ENCODE measurements at places on chromosomes 16 and 17.
A peak's percentile ranks its signal among the peaks of the same experiment; 100 is the strongest.

GRCh38 chr17:2905696-2906501 lies 109.7 kb downstream of the RAP1GAP2 start:
- DNase-seq, result no peak

GRCh38 chr17:39981207-39981741 lies 667 bp downstream of the PSMD3 start:
- no peak for DNase-seq

DNA sequence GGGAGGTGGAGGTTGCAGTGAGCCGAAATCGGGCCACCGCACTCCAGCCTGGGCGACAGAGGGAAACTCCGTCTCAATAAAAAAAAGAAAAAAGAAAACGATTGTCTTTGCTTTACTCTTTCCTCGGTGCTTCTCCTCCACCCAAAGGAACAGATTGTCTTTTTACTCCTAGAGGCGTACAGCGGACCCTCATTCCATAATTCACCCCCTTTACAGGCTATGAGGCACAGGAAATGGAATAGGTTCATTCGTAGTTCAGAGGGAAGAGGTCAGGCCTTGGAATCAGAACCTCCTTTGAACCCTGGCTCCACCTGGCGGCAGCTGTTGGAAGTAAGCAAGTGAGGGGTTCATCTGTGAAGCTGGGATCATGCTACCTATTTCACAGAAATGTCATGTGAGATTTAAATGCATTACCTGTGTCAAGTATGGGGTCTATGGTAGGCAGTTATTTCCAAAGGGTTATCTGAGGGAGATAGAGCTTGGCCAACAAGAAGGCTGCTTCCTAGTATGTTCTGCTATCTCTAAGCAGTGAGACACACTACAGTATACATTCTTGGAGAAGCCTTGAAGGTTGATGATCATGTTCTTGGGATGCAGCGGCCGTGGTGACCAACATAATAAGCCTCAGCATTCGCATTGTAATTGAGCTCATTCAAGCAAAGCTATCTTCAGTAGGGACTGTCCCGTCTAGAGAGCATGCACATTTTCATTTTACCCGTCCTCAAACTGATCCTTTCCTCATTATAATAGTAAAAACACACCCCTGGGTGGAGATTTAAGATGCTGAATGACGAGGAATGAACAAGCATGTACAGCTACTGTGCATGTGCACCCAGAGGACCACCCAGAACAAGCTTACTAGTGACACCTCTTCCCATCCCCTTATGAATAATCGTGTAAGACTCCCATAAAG lies 18.7 kb upstream of the ZNF689 start:
- peak; percentile 83 for DNase-seq

DNA sequence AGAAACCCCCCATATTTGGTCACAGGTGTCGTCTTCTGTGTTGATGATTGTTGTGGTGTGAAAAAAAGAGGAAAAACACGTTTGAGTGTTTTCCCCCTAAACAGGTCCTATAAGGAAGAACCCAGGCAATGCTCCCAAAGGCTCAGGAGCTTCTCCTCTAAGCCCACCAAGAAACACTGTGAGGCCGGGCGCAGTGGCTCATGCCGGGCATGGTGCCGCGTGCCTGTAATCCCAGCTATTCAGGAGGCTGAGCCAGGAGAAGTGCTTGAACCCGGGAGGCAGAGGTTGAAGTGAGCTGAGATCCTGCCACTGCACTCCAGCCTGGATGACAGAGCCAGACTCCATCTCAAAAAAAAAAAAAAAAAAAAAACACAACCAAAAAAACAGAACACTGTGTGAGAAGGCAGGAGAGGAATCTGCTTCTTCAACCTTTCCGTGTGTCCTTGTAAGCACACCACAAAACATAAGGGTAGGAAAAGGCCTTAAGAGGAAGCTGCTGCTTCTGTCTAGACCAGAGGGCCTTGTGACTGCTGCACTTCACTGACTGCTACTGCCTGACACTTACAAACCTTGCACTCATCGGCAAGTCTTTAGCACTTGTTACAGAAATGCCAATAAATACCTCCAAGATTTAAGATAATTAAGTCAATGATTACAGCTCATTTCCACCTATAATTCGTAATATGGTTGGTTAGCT lies 9.3 kb downstream of the JPT1 start:
- no peak for DNase-seq

- no peak for DNase-seq
Observed at GRCh38 chr17:79808763-79809529, 12.1 kb upstream of the CBX8 start.

- DNase-seq, result no peak
Observed at GRCh38 chr17:78329263-78330059, 30.4 kb downstream of the SOCS3 start.

DNA sequence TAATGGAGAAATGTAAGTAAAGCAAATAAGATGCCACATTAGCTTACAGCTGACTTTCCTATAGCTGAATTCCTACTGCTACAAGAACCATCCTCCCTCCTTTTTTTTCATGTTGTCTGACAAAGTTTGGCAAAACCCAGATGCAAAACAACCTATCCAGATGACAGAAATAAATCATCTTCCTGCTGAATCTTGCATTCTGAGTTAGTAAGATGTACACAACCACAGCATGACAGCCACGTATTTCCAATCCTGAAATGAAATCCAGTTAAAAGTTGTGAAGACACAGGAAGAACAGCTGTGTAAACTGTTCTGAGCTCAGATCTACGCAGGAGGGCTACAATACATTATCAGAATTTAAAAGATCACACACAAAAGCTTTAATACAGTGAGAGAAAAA lies 5.1 kb upstream of the DHX33 start:
- DNase-seq, result no peak

DNA sequence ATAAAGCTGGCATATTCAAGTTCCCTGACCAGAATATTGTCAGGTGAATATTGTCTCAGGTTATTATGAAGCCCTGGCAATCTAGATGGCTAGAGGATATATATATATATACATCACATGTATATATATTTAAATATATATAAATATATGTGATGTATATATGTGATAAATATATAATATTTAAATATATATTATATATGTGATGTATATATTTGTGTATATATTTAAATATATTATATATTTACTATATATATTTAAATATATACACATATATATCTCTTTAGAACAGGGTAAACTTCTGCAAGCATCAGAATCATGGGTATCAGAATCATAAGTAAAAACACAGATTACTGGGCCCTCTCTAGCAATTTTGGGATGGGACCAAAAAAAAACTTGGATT lies 112.6 kb downstream of the CDH8 start:
- no peak for DNase-seq

GRCh38 chr16:12576878-12577277 lies 226.8 kb downstream of the CPPED1 start:
- DNase-seq, result no peak

- no peak for DNase-seq
Observed at GRCh38 chr17:64354396-64354795, 36.3 kb downstream of the PECAM1 start.

DNA sequence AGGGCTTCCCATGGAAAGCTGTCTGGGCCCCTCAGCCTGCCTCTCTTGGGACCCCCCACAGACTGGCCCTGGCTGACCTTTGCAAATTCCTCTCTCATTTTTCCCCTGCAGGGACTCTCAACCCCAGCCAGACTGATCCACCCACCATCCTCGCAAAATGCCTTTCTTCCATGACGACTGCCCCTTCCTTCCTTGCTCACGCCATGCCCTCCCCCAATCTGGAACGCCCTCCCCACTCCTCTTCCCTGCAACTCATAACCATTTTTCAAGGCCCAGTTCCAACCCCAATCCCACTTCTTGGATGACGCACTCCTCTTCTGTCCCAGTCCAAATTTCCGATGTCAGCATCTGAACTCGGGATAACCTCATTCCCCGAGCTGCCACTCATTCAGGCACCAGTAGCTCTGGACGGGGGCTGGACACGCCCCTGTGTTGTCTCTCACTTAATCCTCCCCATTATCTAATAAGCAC lies 1.3 kb upstream of the DNAI2 start:
- DNase-seq, result no peak

GRCh38 chr17:40548982-40549685 lies 16.1 kb downstream of the CCR7 start:
- DNase-seq, result no peak

GRCh38 chr16:86733546-86734254 lies 155.4 kb downstream of the FOXL1 start:
- no peak for DNase-seq

DNA sequence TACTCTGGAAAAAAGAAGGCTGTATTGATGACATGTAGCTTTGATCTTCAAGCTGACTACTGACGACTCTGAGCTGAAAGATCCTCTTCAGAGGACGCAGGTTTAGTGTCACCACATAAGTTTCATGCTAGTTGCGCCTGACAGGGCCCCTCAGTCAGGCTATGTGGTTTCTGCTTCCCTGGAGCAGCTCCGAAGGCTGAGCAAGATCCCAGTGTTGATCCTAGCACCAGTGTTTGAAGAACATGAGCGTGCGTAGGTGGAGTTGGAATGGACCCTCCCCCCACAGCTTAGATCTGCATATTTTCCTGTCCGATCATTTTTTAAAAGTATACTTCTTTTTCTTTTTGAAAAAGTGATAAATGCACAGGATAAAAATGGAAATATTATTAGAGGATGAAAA lies 17.3 kb downstream of the BANP start:
- DNase-seq, result no peak

DNA sequence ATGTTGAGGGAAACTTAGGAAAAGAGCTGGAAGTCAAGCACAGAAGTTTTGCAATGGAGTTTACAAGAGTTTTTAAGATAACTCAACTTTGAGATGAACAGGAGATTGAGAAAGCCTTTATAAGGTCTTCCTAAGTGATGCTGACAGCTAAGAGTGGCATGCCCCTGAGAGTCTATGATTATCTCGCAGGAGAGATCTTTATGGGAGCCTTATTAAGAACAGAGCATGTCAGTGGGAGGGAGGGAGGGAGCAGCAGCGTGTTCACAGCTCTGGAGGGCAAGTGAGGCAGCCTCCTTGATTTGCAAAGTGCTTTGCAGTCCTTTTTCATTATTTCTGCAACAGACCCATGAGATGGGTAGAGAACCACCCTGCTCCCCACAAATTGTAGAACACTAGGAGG lies 30.7 kb downstream of the GNAO1 start:
- no peak for DNase-seq

- DNase-seq, result no peak
Observed at GRCh38 chr17:76196675-76197074, 43.6 kb downstream of the RNF157 start.

- no peak for DNase-seq
Observed at GRCh38 chr17:8900626-8901585, 33.4 kb upstream of the PIK3R6 start.

DNA sequence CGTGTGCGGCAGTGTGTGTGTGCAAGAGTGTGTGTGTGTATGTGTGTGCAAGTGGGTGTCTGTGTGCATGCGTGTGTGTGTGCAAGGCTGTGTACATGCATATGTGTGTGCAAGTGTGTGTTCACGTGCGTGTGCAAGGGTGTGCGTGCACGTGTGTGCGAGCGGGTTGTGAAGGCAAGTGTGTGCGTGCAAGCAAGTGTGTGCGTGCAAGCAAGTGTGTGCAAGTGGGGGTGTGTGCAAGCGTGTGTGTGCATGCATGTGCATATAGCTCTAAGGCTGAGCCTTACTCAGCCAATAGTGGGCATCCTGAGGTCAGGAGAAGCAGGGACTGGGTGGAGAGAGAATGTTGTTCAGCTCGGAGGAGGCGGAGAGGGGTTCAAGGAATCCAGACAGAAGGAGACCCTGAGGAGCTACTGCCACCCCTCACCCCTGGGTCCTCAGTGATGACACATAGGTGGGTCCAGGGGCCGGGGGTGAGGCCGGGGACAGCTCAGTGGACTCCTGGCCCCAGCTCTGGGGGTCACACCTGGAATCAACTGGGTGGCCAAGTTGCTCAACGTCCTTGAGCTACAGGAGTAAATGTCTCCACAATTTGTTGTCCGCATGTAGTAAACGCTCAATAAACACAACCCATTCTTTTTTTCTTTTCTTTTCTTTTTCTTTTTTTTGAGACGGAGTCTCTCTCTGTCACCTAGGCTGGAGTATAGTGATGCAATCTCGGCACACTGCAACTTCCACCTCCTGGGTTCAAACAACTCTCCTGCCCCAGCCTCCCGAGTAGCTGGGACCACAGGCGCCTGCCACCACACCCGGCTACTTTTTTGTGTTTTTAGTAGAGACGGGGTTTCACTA lies 1.8 kb downstream of the PRR29 start:
- DNase-seq, result no peak
